NCI-H1694 treated with DMSO at 0.1 percent for 48 hours (cell line): ENCODE measurements at places on chromosomes 5 and 9.

DNA sequence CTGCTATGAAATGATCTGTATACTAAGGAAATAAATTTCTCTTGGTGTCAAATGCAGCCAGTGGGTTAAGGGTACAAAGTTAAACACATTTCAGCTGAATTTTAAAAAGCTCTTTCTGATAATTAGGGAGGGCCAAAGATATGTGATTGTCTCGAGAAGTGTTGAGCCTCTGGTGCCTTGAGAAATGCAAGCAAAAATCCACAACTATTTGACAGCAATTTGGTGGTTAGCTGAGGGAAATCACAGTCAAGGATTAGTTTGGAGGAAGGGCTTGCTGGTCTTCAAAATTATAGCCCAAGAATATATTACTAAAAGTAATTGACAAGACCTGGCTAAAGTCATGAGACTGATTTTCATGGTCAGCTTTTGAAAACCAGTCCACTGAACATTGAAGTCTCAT is 255.7 kb upstream of the PPP1R2B start:
- DNase-seq: no peak

- DNase-seq: no peak
Measured at GRCh38 chr5:143126174-143127019, 277.1 kb downstream of the NR3C1 start.

- DNase-seq: no peak
Measured at GRCh38 chr5:119395080-119395836, 39.4 kb downstream of the TNFAIP8 start.

DNA sequence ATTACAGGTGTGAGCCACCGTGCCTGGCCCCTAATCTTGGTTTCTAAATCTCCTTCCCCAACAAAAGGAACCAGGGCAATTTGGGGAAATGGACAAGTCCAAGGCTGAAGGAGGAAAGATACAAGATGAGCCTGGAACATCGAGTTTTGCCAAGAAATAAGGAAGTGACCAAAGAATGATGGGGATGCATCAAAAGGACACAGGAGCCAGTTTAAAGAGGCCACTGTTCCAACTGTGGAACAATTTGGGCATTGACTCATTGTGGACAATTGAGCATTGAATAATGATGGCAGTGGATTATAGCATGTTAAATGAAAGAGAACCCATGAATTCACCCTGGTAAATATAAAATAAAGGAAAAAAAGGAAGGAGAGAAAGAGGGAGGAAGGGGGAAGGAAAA is 47.5 kb downstream of the DUSP1 start:
- DNase-seq: no peak

- DNase-seq: no peak
Measured at GRCh38 chr5:114010362-114010761, 351.5 kb upstream of the KCNN2 start.

DNA sequence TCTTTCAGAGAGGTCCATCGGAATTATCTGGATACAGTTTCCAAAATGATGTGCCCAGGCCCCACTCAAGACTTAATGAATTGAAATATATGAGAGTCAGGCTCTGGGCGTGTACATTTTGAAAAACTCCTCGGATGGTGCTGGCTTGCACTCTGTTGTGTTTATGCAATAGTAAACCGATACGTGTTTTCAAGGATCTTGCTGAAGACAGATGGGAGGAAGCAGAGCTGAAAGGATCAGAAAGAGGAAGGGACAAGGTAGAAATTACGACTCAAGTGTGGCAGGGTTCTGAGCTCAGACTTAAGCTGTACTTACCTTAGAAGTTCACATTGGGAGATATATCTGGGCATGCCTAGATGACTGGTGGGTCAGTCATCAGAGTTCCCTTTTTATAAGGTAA is 13.7 kb upstream of the STOM start:
- DNase-seq: no peak

- no peak for DNase-seq
Measured at GRCh38 chr5:124457901-124458300, 288.5 kb downstream of the ZNF608 start.

DNA sequence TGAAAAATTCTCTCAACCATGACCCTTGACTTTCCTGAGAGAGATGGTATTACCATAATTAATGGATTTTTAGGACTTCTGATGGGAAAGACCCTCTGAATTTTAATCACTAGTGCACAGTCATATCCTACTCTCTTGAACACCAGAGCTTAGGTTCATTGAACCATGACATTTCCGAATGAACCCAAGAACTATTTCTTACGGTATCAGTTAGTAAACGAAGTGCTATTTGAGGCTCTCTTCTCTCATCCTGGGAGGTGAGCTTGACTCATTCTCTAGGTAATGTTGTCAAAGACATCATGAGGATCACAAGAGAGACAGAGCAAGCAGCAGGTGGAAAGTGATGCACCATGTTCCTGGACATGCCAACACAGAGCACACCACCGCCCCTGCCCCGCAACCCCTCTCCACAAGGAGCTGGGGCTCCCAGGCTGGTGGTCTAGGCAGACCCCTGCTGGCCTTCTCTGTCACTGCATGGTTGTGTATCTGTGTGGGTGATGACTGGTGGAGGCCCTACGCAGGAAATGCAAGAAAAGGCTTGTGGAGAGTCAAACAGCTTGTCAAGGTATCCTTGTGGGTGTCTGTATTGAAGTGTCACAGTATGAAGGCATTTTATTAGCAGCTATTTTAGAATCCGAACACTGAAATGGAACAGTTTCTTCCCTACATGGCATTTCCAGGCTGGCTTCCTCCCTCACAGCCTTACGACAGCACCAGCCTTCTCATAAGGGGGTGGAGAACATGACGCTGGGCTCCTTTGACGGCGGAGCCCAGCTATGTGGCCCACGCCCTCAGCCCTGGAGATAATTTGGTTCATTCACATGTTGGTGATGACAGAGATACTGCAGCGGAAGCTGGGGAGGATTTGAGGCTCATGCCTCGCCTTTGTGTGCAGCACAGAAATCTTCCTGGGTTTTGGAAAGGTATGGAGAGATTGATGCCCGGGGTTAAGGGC is 297.6 kb downstream of the NTRK2 start:
- no peak for DNase-seq

- no peak for DNase-seq
Measured at GRCh38 chr9:16100537-16101091, 547.8 kb downstream of the CCDC171 start.

DNA sequence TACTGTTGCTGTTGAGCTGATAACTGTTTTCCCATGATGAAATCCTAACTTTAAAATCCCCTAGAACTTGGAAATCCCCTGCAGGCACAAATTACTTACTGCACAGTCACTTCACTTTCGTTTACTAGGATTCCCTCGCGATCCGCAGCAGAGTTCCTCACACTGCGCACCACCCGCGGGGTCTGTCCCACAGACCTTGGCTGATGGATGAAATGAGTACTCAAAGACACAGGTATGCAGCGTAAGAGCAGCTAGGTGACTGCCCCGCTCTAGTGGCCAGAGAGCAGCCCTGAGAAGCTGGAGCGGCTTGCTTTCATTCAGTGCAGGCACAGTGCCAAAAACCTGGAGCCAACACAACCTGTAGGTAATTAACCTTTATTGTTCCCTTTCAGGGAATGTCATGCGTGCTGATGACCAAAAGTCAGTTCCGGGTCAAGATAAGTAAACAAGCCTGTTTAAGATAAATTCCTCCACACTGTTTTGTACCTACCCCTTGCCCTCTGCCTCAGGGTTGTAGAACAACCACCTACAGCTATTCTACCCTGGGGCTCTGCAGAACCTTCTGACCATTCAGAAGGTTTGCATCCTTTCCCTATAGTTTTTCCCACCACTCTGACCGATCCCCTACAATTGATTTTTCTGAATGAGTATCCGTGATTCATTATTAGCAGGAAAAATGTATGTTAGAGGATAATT is 191.2 kb downstream of the CDH9 start:
- DNase-seq: no peak

DNA sequence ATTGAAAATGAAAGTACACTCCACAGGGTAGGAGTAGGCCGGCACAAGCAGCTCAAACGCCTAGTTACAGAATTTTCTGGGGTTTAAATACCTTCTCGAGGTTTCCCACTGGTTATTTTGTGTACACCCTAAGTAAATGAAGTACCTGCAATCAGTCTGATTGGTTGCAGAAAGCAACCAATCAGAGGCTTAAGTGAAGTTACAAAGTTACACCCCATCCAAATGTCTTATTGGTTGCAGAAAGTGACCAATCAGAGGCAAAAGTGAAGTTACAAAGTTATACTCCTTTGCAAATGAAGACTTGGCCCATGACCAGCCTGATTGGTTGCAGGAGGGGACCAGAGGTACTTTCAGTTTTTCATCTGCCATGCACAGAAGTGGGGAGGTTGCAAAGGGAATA is 33.2 kb upstream of the ERAP2 start:
- DNase-seq: no peak

DNA sequence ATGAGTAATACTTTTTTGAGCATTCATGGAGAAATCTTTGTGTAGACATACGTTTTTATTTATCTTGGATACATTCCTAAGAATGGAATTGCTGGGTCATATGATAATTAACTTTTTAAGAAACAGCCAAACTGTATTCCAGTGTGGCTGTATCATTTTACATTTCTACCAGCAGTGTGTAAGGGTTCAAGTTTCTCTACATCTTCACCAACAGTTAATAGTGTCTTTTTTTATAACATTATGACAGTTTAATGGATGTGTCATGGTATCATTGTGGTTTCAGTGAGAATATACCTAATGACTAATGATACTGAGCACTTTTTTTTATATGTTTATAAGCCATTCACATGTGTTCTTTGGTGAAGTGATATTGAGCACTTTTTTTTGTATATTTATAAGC is 52.4 kb downstream of the NIPBL start:
- DNase-seq: no peak

- no peak for DNase-seq
Measured at GRCh38 chr5:73390972-73391371, 57.6 kb downstream of the FOXD1 start.

DNA sequence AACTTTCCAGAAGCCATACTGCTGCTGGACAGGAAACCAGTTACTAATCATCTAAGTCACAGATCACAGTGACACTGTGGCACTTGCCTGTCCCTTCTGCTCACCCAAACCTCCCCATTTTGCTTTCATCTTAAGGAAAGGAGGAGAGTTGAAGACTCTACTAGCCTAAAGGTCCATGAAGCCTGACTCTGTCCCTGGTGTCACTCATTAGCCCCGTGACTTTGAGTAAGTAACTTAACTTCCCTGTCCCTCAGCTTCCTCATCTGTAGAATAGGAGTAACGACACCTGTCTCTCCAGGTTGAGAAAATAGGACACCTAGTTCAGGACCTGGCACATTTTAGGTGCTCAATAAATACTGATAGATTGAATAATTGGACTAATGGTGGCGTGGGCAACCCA is 536 bp upstream of the SLC6A7 start:
- no peak for DNase-seq

DNA sequence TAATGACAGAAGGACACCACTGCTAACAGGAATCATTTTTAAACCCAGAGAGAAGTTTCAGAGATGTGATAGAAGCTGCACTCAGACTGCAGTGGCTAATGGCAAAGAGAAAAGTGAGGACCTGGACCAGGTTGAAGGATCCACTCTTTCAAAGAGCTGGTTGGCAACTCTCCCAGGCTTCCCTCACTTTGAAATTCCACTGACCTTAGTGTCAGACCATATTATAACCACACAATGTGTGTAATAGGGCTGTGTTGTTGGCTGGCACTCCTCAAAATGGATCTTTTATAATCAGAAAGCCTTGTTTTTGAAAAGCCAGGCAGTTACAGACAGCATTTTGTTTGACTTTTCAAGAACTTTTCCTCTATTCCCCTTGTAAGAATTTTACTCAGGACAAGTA is 280.7 kb downstream of the PRELID2 start:
- no peak for DNase-seq

DNA sequence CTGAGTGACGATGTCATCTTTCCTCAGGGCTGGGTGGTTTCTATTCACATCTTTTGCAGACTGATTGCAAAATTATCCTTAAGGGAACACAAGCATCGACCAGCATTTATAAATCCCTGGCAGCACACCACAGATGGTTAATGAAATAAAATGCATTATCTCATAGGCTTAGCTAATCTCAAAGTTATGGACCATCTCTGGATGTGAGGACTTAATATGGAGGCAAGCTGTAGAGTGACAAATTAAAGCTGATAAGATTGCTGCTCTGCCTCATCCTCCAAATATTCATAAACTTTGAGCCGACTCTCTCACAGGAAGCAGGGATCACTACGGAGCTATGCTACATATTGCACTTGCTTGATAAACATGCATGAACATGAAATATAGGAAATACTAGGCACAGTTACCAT is 663.2 kb upstream of the RGMB start:
- DNase-seq: no peak

- DNase-seq: no peak
Measured at GRCh38 chr9:19148187-19148586, 20.9 kb upstream of the PLIN2 start.

DNA sequence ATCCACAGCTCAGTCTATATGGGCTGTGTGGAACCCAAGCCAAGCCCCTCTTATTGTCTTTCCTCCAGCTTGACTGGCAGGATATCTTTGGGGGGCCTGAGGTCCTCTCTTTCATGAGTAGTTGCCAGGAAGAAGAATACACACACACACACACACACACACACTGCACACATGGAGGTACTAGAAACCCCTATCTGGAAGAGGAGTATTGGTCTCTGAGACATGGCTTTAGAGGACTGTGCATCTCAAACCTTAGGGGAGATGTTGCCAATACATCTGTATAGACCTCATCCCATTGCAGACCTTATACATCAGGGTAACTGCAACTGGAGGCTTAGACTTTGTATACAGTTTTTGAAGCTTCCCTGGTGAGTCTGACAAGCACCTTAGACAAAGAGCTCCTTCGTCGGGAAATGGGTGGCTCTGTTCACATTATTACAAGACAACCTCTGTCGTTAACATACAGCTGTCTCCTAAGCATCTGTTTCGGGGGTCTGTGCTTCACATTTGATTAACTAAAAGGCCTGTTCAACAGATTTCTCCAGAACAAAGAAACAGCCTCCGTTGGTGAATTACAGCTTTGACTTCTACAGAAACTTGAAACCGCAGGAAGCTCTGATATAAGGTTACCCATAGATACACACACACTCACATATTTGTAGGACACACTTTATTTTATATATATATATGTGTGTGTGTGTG is 5.5 kb upstream of the ENTREP1 start:
- no peak for DNase-seq

- no peak for DNase-seq
Measured at GRCh38 chr9:112890106-112891081, at the start of gene SLC46A2. TSS of gene SLC46A2 (minus strand) at chr9:112890876. CDS start at chr9:112890681, 195 bp downstream.
